Renal pelvis (tissue), 12 donors: ENCODE measurements at places on chromosomes 16 and 17. TPM values are rescaled to one million over a fixed set of nuclear protein-coding genes. Genes with fewer than 3 reads are reported as not detected.

DNA sequence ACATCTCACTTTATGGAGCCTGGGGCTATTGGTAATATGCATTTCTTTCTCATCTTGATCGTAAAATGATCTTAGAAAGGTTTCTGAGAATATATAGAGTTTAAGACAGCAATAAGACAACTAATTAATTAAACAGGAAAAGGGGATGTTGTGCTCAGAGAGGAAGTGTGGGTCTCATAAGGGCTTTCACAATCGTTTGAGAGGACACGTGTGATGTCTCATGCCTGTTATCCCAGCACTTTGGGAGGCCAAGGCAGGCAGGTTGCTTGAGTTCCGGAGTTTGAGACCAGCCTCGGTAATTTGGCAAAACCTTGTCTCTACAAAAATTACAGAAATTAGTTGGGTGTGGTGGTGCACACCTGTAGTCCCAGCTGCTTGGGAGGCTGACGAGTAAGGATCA, 295.6 kb downstream of the WWOX start:
- DNase-seq = no peak

GRCh38 chr16:55175389-55175788, 148.6 kb upstream of the IRX6 start:
- no peak for DNase-seq

- DNase-seq = no peak
Observed at GRCh38 chr16:14392960-14393359, 237.1 kb downstream of the PARN start.

DNA sequence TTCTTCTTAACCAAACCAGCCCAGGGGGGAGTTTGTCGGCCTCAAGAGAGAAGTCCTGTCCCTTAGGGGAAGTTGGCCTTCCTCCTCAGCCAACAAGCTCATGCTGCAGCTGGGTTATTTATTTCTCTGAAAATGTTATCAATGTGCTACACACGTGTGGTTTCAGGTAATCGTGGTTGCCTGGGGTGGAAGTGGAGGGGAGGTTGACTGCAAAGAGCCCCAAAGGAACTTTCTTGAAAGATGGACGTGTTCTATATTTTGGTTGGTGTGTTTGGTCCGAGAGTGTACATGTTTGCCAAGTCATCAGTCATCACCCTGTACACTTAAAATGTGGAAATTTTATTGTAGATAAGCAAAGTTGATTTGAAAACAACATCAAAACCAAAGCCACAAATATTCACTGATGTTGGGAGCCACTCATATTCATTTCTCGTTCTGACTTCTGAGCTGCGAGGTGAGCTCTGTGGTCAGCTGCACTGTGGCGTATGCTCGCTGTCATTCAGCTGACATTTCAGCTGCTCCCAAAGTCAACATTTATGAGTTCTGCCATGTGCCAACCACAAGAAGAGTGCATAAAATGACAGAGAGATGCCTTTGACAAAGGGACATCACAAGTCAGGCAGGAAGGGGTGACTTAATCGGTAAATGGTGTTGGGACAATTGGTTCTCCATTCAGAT, 26.5 kb upstream of the ADGRG1 start:
- DNase-seq = no peak

DNA sequence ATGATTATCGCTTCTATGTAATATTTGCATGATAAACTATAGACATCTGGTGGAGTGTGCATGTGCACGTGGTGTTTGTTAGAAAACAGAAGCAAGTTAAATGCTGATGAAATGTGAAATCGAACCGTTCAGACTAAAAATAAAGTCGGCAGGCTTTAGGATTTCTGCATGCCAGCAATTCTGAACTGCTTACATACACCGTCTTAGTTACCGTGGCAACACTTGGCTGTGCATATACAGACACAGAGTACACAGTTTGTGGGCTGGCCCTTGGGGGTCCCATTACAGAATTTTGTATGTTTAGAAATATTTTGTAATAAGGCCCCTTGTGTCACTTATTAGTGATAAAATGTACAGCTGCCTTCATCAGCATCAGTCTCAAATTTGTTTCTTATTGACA, 605.5 kb downstream of the RBFOX1 start:
- peak; percentile 33 for DNase-seq

- no peak for DNase-seq
Observed at GRCh38 chr16:85947230-85948137, 48.5 kb downstream of the IRF8 start.

- no peak for DNase-seq
Observed at GRCh38 chr17:40813804-40814203, 8.6 kb downstream of the KRT10 start.

ALOX12 gene
- 1.6 TPM for polyA plus RNA-seq
